ENCODE measurements at places on chromosomes 7 and 10.

- no peak for DNase-seq
Observed at GRCh38 chr10:131842351-131843088, 58.3 kb upstream of the PPP2R2D start.

DNA sequence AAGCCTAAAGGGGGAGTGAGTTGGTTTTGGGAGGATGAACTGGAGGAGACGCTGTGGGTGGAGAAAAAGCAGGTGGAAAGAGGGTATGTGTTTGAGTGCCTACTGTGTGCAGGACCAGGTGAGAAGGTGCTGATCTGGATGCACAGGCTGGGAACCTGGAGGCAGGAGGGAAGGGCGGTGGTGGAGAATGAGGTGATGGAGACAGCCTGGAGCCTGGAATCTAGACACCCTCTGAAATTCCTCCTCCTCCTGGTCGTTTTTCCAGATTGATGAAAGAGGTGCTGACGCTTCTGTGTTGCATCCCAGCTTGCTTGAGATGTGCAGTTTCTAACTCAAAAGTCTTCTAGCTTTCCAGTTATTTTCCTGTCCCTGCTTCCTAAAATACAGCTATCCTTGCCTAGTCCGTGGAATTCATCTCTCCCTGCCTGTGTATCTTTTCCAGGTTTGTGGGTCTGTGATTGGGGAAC is 67.5 kb downstream of the LRMDA start:
- DNase-seq: no peak

GRCh38 chr10:58459069-58459468 is 53.6 kb upstream of the BICC1 start:
- no peak for DNase-seq

GRCh38 chr10:14486777-14487487 is 156.2 kb upstream of the FRMD4A start:
- no peak for DNase-seq

GRCh38 chr10:78059906-78060702 is 26.4 kb downstream of the RPS24 start:
- DNase-seq: no peak

- no peak for DNase-seq
Observed at GRCh38 chr7:45177801-45178200, 20.2 kb downstream of the RAMP3 start.

Measured in activated CD4-positive, alpha-beta T cell treated with anti-CD3 and anti-CD28 coated beads, Interleukin-2, amount 50 U/mL, for 4 hours (primary cell).